Stromal cell of bone marrow (primary cell): ENCODE measurements at places on chromosomes 5 and 9.
A peak's percentile ranks its signal among the peaks of the same experiment; 100 is the strongest.

DNA sequence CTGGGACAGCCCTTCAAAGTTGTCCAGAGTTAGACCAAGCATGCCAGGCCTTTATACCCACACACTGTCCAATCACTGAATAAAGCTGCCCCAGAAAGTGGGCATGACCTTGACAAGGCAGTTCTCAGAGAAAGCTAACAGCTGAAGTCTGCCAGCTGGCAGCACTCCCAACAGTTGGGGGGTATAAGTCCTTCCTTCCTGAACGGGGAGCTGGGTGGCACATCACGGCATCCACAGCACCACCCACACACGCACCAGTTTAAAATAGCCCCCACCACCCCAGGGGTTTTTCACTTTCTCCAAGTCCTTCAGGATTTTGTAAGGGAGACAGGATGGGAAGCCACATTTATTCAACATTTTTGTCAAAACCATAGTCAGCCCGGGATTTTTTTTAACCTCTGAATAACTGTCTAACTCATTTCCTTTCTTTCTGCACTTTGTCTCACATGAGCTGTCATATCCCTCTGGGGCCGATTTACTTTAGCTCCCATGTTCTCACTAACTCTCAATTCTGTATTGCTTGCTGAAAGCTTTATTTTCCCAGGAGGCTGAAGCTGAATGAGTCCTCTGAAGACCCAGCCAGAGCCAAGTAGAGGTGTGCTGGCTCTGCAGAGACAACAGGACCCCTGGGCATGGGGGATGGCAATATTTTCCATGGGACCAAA, 15.4 kb downstream of the FAM81B start:
- peak; percentile 61 for DNase-seq

DNA sequence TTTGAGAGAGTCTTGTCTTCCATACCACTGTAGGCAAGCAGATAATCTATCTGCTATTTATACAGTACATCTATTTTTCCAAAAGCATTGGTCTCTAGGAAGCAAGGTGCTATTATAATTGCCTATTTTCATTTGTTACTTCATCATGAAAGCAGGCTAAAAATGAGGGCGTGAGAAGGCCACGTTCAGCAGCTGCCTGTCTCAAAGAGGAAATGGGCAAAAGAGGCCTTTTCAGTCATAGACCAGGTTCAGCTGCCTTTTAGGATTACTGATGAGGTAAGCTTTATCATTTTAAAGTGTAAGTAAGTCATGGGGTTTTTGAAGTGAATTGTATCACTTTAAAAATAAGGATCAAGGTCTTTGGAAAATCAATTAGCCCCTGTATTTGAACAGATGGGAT, 1091.1 kb upstream of the DMAC1 start:
- no peak for DNase-seq

DNA sequence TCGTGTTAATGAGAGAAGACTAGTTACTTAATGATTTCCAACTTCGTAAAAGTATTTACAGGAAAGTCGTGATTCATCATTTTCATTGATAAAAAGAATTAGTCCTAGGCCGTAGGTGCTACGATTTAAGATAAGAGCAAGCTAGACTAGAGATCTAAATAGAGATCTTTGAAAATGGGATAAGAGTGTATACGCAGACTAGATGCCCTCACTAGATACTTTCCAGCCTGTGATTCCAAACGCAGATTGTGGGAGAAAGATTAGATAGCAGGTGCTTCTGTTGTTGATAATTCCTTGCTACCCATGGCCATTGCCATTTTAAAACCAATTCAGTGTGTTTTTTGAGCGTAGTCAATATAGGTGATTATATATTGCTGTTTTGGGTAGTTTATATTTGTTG, 6.7 kb upstream of the SMIM15 start:
- DNase-seq, result no peak

- no peak for DNase-seq
Measured at GRCh38 chr9:69997524-69997923, 46.1 kb upstream of the MAMDC2 start.

- DNase-seq, result no peak
Measured at GRCh38 chr5:69374911-69375446, 5.4 kb downstream of the RAD17 start.

DNA sequence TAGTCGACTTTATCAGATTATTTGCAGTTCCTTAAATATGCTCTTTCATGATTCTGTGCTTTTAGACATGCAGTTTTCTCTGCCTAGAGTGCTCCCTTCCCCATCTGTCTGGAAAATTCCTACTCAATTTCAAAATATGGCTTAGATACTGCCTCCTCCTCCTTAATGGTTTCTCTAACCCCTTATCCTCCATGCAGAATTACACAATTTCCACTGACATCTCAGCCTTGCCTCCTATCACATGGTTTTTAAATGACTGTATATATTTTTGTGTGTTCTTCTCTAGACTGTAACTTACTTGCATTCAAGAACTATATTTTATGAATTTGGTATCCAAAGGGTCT, 85.2 kb downstream of the SLC44A1 start:
- DNase-seq, result no peak

GRCh38 chr9:92407818-92408217, 3.4 kb upstream of the OGN start:
- no peak for DNase-seq

DNA sequence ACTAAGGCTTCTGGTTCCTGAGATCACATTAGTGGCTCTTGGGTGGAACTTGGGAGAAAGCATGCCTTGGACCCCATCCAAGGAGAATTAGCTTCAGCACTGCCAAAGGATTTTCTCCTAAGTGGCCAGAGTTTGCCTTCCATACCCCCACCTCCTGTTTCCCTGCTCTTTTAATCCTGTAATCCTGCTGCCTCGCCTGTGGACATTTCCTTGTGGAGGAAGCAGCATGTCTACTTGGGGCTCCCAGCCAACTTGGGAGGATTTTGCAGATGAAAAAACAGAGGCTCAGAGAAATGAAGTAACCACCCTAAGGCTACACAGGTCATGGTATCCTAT, 1.6 kb downstream of the ARSI start:
- no peak for DNase-seq

- no peak for DNase-seq
Measured at GRCh38 chr9:94076557-94076956, 7.7 kb upstream of the PTPDC1 start.

GRCh38 chr5:176675676-176676360, 28.5 kb downstream of the TSPAN17 start:
- no peak for DNase-seq

GRCh38 chr9:134438195-134438788, 112.0 kb downstream of the RXRA start:
- DNase-seq, result no peak

- DNase-seq, result no peak
Measured at GRCh38 chr9:73156865-73157187, 5.2 kb downstream of the ANXA1 start.

DNA sequence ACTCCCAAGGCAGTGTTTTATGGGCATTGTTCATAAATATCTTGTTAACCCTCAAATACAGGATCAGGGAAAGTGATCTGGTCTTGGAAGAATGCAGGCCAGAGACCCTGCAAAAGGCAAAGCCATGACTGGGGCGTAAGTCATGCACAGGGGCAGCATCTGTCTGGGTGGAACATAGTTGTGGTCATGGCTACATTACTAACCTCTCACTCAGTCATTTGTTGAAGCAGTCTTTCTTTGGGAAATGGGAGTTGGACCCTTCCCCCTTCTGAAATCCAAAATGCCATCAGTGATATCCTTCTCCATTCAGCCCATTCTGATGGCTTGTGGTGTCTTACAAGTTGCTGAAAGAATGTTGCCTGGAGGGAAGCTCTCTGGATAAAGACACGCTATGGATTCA, 68.1 kb downstream of the GDNF start:
- DNase-seq, result peak; percentile 84

DNA sequence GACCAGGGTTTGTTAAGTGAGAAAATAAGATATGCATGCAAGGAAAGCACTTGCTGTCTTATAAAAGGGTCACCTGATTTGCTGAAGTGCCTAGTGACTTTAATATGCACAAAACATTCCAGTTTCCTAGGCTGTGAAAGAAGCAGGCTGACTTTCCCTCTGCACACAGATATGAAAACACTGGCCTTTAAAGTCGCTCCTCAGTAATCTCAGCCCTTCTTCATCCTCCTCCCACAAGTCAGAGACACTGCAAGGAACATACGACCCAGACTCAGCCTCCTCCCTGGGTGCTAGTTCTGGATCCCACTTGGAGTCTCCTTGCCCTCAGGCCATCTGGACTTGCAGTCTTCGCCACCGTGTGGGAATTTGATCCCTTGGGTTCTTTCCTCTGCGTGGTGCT, 166.1 kb downstream of the CFAP90 start:
- DNase-seq, result no peak

GRCh38 chr9:129413537-129414376, 207.1 kb downstream of the C9orf50 start:
- DNase-seq, result peak; percentile 93

- no peak for DNase-seq
Measured at GRCh38 chr5:67620424-67621397, 424.1 kb upstream of the CD180 start.

GRCh38 chr5:78364005-78364404, 3.6 kb downstream of the SCAMP1 start:
- no peak for DNase-seq

GRCh38 chr9:134509817-134510216, 131.8 kb upstream of the COL5A1 start:
- no peak for DNase-seq

- DNase-seq, result peak; percentile 2
Measured at GRCh38 chr5:58842852-58843251, 260.0 kb downstream of the RAB3C start.

GRCh38 chr5:91418158-91418557, 35.0 kb upstream of the ARRDC3 start:
- DNase-seq, result no peak

DNA sequence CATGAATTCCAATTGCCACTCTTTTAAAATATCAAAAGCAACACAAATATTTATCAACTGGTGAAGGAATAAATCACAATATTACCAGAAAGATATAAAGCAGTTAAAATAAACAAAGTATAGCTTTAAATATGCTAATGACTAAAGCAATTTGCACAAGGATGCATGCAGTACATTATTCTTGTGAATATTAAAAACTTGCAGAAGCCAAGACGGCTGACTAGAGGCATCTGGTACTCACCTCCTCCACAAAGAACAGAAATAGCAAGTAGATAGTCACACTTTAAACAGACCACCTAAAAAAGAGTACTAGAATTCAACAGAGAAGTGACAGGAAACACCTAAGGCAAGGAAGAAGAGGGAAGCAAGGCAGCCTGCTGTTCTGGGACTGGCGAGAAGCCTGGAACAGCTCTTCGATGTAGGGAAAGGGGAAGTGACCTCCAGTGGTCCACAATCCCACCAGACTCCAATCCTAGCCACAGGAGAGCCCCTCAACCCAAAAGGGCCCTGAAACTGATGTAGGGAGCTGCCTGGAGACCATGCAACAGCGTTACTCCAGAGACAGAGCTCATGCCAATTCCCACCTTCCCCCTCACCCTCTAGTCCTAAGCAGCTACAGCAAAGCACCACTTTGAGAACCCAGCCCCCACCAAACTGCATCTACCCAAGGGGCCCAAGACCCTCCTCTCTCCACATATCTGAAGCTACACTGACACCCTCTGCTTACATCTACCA, 86.3 kb downstream of the LPAR1 start:
- DNase-seq, result no peak

GRCh38 chr5:157497875-157498611, 38.0 kb downstream of the NIPAL4 start:
- no peak for DNase-seq

- DNase-seq, result no peak
Measured at GRCh38 chr9:127853312-127854183, 910 bp downstream of the ENG start.

GRCh38 chr5:30937070-30937469, 256.4 kb upstream of the CDH6 start:
- no peak for DNase-seq

DNA sequence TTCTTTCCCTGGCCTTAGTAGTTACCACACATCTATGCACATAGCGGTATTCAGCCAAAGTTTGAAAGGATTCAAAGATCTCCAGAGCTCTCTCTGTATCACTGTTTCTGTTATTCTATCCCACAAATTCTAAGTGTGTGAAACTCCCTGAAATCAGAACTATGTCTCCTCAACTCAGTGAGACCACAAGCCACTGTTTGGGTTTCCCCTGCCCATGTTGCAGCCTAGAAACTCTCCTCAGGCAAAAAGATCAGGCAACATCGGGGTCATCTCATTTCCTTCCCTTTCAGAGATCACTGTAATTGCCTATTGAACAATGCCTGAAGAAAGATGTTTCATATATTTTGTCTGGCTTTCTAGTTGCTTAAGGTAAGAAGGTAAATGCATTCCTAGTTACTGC, 135.6 kb downstream of the TMC1 start:
- no peak for DNase-seq

DNA sequence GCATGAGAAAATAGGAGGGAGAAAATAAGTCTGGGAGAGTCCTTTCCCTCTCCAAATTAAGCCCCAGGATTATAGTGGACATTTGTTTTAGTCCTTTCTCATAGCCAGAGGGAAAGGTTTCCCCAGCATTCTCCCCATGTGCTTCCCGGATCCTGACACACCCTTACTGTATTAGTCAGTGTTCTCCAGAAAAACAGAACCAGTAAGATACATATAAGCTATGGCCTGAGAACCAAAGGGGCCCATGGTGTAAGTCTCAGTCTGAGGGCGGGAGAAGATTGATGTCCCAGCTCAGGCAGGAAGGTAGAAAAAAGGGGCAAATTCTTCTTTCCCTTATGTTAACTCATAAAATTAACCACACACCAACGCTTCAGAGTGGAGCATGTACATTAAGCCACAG, 25.6 kb upstream of the SPATA31D4 start:
- DNase-seq, result no peak

DNA sequence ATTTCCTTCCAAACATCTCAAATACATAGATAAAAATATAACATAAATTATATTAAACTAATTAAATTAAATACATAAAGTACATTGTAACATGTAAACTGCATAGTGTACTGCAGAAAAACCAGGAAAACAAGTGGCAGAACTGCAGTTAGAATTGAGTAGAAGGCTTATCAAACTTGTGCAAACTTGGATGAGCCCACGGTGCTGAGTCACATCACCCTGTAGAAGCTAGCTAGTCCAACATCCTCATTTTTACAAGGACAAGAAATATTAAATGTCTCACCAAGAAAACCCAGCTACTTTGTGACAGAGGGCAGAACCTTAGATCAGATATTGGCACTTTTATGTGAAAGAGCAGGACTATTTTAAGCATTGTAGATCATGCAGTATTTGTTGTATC, 807.9 kb upstream of the NUDT12 start:
- no peak for DNase-seq

DNA sequence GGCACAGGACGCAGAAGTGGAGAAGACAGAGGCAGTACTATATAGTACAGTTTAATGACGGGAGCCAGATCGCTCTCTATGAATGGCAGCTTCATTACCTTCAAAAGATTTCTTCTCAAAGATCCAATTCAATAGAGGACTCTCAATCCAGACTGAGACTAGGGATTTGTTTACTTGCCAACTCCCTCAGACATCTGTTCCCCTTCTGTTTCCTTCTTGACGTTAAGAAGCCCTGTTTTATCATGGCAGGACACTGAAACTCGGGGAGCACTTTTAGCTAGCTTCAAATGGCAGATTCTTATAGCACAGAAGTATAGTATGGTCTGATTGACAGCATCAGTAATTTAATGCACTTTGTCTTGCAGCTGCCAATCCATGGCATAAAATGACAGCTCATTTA, 747.3 kb upstream of the C9orf72 start:
- DNase-seq, result no peak

GRCh38 chr5:15914638-15915037, 265.0 kb downstream of the MARCHF11 start:
- peak; percentile 41 for DNase-seq

GRCh38 chr9:115207003-115207836, 89.3 kb upstream of the TNC start:
- DNase-seq, result no peak

GRCh38 chr5:150846654-150847333, 473 bp downstream of the IRGM start:
- peak; percentile 76 for DNase-seq

GRCh38 chr5:93819668-93820067, 78.3 kb upstream of the POU5F2 start:
- DNase-seq, result no peak
